NCI-H526 (cell line): ENCODE measurements at places on chromosomes 1 and 21.

DNA sequence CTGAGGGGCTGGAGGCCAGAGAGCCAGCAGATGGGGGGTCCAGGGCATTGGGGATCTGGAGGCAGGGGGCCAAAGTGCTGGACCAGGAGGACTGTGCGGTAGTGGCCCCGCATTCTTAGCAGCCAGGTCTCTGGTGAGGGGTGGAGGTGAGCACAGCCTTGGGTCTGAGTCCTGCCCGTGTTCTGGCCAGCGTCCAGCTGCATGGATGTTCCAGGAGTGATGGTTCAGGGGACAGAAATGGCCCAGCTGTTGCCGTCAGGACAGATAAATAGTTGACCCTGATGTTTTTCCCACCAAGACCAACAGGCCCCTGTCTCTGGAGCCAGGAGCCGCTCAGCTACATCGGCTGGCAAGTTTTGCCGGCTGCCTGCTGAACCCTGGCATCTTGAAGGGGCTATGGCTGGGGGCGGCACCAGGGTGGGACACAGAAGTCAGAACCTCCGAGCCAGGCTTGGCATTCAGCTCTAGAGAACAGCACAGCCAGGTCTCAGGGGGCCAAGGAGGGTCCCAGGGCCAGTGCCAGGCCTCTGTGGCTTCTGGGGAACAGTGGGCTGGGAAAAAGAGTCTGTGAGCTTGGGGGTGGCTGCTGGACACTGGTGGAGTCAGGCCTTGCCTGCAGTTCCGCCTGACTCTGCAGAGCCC, 19.4 kb upstream of the TTC34 start:
- DNase-seq: no peak

GRCh38 chr1:9235096-9235459, 504 bp downstream of the H6PD start:
- DNase-seq: peak; percentile 72

DNA sequence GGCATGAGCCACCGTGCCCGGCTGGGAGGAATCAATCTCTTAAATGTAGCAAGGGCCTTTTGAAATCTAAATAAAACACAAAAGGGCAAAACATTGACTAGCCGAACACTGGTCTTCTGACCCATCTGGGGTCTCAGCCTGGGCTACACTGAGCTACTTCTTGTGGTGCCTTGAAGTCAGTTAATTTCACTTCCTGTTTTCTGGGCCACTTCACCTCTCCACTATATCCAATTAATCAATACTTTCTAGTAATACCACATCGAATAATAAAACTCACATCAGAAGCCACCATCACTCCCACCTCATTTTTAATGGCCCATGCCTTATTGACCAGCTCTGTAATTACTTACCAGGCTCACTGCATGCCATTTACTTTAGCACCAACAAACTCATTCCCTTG, 138.0 kb upstream of the SAMSN1 start:
- DNase-seq: no peak

DNA sequence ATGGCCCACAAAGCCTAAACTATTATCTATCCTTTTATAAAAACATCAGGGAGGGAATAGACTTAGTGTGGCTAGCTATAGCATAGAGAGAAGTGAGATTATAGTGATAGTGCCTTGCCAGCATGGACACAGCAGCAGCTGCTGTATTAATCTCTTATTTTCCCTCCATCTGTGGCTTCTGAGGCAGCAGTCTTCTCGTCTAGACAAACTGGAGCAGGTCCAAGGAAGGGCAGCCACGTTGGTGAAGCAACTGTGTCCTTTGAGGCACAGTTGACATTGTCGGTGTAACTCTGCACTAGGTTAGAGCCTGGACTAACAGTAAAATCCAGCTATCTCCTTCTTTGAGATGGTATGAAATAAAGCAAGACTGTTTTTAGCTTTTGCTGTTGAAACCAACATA, 131.3 kb downstream of the CACHD1 start:
- no peak for DNase-seq

GRCh38 chr1:185578293-185578692, 155.9 kb upstream of the HMCN1 start:
- no peak for DNase-seq

- DNase-seq: no peak
Measured at GRCh38 chr1:231240531-231240882, 505 bp upstream of the GNPAT start.

DNA sequence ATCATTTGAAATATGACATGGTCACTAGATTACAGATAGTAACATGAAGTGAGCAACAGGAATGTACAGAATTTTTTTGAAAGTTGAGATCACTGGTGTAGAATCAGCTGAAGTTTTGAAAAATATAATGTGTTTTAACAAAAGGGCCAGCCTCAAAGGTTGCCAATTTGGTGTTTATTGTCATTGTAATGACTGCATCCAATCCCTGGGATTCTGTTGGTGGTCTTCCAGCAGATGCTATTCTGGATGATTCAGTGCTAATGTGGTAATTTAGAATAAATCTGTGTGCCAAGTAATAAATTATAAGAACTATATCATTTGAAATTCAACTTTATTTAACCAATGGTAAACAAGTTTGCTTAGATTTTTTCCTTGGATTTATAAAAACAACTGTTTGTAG, 436.4 kb upstream of the PKN2 start:
- DNase-seq: no peak
